Omental fat pad (tissue), 4 donors: ENCODE measurements at places on chromosomes 1 and 21. TPM values are rescaled to one million over a fixed set of nuclear protein-coding genes. Genes with fewer than 3 reads are reported as not detected.
A peak's percentile ranks its signal among the peaks of the same experiment; 100 is the strongest.

DNA sequence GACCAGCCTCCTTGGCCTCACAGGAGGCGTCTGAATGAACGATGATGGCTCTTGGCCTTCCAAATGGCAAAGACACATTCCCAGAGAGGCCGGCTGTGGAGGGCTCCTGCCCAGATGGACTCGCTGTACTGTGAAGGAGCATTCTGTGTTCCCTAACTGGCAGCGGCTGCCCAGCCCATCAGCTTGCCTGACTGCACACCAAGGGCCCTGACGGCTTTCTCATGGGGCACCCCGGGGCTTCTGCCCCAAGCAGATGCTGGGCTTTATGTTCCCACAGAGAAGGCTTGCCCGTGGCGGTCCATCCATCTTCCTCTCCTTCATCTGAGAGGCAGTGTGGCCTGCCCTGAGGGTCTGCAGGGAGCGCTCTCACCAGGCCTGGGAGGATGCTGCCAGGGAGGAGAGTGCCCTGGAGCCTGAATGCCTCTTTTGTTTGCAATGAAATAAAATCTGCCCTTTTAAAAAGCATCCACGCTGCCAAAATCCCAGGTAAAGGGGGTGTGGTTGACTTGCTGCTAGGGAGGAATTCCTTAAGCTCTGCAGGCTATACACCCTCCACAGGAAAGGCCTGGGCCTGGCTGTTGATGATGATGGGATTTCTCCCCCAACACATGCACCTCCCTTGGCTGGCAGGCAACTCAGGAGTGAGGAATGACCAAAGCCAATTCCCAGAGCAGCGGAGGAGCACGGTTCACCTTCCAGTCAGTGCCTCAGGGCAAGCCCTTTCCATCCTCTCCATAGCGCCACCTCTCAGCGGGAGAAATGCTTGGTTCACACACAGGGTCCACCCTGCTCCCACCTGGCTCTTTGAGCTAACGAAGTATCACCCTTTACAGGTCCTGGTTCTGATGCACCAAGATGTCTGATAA is 84.6 kb upstream of the SSX2IP start:
- no peak for DNase-seq

The TMEM51 gene
- 8.6 TPM for total RNA-seq

DNA sequence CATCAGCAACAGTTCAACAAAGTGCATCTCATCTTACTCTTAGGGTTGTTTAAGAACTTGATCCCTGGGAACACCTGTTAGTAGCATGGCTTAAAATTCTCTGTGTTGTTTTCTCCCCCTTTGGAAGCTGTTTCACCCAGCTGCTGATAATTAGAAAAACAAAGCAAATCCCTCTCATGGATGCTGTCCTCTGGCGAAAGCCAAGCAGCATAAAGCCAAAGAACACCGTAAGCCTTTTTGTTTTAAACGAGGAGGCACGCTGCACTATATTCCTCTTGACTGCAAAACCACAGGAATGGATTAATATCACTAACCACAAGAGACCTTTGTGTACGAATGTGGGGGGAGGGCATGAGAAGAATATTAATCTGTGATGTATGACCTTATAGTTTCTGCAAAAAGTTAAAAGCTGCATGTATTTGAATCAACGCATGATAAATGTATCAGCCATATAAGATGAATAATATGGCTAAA is 923.2 kb downstream of the LTN1 start:
- no peak for DNase-seq

DNA sequence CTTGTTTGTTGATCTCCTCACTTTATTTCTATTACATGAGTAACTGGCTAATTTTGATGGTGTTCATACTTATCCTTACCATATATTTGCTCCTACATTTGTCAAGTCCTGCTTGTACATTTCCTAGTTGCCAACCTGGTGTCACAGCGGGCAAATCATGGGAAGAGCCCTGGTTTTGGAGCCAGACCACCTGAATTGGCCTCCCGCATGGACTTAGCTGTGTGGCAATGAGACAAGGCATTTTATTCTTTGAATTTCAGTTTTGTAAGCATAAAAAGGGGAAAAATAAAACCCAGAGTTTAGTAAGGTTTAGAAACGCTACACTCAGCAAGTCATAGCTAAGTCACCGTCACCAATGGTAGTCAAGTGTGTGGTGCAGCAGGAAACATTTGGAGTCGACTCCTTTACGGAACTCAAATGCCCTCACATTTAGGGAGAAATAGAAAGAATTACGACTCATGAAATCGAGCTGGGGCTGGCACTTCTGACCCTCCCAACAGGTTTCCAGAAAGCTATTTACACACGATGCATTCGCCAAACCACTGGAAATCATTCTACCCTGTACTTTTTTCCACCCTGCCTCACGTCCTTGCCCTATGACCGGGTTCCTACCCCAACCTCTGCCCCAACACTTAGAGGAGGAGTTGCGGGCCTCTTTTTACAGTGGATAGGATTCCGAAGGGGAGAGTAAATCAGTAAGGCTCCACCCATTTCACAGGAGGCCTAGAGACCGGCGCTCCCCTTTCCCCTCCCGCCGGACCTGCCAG is 492 bp upstream of the PGM1 start:
- DNase-seq, result no peak

- no peak for DNase-seq
These were observed 78.1 kb upstream of the COX20 start for GRCh38 chr1:244757091-244757939.

GRCh38 chr1:56453417-56454078 is 125.8 kb downstream of the PLPP3 start:
- DNase-seq, result no peak

- no peak for DNase-seq
These were observed 17.2 kb downstream of the DAP3 start for GRCh38 chr1:155706139-155706538.

GRCh38 chr1:52552236-52552504 is 722 bp downstream of the TUT4 start:
- peak; percentile 28 for DNase-seq

DNA sequence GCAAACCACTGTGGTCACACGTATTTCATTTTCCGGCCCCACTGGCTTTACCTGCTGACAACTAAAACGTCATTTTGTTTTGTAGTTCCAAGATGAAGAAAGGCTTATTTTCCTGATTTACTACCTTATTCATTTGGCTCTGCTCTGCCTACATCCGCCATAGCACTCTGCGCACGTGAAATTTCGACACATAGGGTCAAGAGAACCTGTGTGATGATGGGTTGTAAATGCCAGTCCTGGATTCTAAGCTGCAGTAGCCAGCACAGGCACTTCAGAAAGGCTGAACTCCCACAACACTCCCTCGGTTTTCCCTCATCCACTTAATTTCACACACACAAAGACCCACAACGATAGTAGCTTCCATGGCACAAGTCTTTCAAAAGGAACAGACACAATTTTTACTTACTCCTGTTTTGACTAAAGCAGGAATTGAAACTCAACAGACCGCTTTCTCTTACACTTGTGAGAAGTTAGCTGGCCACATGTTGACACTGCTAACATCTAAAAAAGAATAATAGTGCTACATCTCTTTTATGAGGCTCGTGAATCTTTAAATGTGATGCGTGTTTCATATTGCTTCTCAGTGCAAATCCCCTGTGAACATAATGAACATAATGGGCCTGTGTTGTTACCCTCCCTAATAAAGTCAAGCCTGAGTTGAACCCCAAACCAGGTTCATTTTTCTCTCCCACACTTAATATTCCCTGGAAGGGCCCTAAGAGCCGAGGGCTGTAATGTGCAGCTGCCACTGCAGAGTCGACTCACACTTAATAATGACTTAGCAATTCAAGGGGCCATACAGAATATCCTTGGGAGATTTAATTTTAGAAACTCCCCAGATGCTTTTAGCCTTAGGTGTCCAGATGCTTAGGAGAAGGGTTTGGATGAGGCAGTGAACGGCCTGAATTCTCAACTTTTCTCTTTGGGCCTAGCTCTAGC is 1.5 kb upstream of the RUNX1 start:
- DNase-seq, result no peak
